ENCODE measurements at places on chromosomes 6 and 20. TPM values are rescaled to one million over a fixed set of nuclear protein-coding genes. Genes with fewer than 3 reads are reported as not detected.

GRCh38 chr20:50536333-50536732 is 26.1 kb downstream of the PTPN1 start:
- H3K4me1 ChIP-seq = peaks cover 11% of the 10 kb centered on the region
- no peaks in the 10 kb centered on the region for H3K36me3 ChIP-seq
- H3K27ac ChIP-seq = no peak overlapping the region
- DNase-seq = no peak
- no peak overlapping the region for H3K4me3 ChIP-seq

- DNase-seq = no peak
- no peaks in the 10 kb centered on the region for H3K36me3 ChIP-seq
- H3K27ac ChIP-seq = no peak overlapping the region
- no peaks in the 10 kb centered on the region for H3K27me3 ChIP-seq
- no peaks in the 10 kb centered on the region for H3K4me1 ChIP-seq
Measured at GRCh38 chr20:24742436-24742835, 206.6 kb upstream of the CST7 start.

GRCh38 chr20:16580147-16580546 is 6.9 kb upstream of the KIF16B start:
- H3K4me3 ChIP-seq = no peak overlapping the region
- H3K36me3 ChIP-seq = no peaks in the 10 kb centered on the region
- H3K27me3 ChIP-seq = no peaks in the 10 kb centered on the region
- no peaks in the 10 kb centered on the region for H3K4me1 ChIP-seq

- H3K36me3 ChIP-seq = no peaks in the 10 kb centered on the region
- no peaks in the 10 kb centered on the region for H3K27me3 ChIP-seq
- no peak overlapping the region for H3K4me3 ChIP-seq
- H3K4me1 ChIP-seq = no peaks in the 10 kb centered on the region
- DNase-seq = no peak
- H3K27ac ChIP-seq = no peak overlapping the region
Measured at GRCh38 chr20:32495217-32495565, 89.9 kb downstream of the NOL4L start.

DNA sequence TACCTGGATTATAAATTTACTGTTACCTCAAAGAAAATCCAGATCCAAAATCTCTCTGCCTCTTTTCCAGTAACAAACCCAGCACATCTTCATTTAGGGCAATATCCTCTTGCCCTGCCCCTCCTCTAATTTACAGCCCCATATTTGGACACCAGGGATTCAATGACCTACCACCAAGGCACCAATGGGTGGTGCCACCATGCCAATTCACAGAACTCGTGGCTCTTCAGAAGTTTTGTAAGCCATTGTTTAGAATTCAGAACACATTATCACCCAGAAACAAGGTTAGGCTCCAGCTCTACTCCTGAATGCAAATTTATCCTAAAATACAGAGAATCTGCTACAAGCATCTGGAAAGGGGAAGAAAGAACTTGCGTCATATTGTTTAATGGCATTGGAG is 67.8 kb upstream of the SASH1 start:
- no peak overlapping the region for H3K4me3 ChIP-seq
- no peaks in the 10 kb centered on the region for H3K36me3 ChIP-seq
- H3K4me1 ChIP-seq = no peaks in the 10 kb centered on the region
- H3K27ac ChIP-seq = no peak overlapping the region
- H3K27me3 ChIP-seq = no peaks in the 10 kb centered on the region
- no peak for DNase-seq

DNA sequence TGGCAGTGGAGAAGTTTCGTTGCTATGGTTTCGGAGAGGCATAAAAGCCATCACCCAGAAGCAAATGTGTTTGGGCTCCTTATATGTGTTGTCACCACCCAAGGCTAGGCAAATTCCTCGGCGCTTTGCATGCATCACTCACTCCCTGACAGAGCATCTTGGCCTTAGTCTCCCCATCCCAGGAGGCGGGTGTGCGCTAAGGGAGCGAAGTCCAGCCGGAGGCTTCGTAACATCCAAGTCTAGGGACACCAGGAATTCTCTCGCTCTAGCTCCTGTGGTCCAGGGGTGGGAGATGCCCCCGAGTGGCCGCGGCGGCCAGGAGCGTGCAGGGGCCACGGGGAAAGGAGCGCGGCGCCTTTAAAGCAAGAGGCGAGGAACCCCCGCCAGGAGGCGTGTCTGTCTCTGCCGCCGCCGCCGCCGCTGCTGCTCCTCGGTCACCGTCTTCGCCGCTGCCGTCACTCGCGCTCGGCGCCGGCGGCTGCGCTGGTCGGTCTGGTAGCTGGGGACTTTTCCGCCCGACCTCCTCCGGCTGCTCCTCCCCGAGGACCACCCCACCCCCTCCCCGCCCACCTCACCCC is at the start of gene GRIK2:
Gene GRIK2 (plus strand): TSS at position 458 of the 578 bp plus-strand sequence.
- no peak within 1 kb of the TSS for H3K27ac ChIP-seq
- peaks cover 10% of the 10 kb centered on the region for H3K27me3 ChIP-seq
- H3K36me3 ChIP-seq = no peaks in the 10 kb centered on the region
- DNase-seq = peak; percentile 17
- H3K4me1 ChIP-seq = no peaks in the 10 kb centered on the region

Gene BPI
- 1.3 TPM for total RNA-seq

Gene SCUBE3
- 0.06 TPM for total RNA-seq

Gene HS3ST5
- not detected for total RNA-seq
